ENCODE measurements at places on chromosomes 13 and 19. TPM values are rescaled to one million over a fixed set of nuclear protein-coding genes. Genes with fewer than 3 reads are reported as not detected.

DNA sequence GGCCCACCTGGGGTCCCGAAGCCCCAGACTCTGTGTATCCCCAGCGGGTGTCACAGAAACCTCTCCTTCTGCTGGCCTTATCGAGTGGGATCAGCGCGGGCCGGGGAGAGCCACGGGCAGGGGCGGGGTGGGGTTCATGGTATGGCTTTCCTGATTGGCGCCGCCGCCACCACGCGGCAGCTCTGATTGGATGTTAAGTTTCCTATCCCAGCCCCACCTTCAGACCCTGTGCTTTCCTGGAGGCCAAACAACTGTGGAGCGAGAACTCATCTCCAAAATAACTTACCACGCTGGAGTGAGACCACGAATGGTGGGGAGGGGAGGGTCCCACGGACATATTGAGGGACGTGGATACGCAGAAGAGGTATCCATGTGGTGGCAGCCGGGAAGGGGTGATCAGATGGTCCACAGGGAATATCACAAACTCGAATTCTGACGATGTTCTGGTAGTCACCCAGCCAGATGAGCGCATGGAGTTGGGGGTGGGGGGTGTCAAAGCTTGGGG is 1.0 kb upstream of the ICAM5 start:
- peak; percentile 17 for ATAC-seq

FCER2 gene
- 2.8 TPM for total RNA-seq

DNA sequence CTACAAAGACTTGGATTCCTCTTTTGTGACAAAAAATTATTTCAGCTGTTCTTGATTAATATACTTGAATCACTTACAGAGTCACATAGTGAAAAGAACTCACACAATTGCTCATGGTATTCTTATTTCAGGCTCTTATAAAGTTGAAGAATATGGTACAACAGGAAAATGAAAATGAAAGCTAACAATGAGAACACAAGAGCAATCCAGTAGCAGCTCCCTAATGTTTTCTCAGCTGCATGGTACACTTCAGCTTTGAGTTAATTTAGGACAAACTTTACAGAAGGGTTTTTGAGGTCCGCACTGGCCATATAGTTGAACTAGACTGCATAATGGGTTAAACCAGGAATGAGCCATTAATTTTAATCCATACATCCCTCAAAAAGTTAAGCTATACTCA is 1261.8 kb downstream of the SLITRK5 start:
- ATAC-seq, result no peak

DNA sequence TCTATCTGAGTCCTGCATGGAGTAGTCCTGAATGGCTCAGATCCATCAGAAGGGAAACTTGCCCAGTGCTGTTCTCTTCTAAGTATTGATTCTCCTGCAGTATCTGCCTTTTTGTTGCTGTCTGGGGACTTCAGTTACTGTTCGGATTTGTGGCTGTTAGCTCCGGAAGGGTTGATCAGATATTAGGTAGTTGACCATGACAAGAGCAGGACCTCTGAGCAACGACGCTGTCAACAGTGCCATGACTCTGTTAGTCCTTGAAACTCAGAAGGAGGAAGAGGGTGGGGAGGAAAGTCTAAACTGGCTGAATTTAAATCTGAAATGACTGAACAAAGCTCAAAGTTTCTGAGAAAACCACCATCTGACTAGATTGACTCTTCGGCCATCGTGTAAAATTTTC is 42.2 kb downstream of the CCNE1 start:
- ATAC-seq, result no peak

- peak; percentile 81 for ATAC-seq
Measured at GRCh38 chr13:110593430-110594130, 21.8 kb upstream of the NAXD start.

- no peak for ATAC-seq
Measured at GRCh38 chr19:34555447-34555846, 73.9 kb downstream of the WTIP start.

DNA sequence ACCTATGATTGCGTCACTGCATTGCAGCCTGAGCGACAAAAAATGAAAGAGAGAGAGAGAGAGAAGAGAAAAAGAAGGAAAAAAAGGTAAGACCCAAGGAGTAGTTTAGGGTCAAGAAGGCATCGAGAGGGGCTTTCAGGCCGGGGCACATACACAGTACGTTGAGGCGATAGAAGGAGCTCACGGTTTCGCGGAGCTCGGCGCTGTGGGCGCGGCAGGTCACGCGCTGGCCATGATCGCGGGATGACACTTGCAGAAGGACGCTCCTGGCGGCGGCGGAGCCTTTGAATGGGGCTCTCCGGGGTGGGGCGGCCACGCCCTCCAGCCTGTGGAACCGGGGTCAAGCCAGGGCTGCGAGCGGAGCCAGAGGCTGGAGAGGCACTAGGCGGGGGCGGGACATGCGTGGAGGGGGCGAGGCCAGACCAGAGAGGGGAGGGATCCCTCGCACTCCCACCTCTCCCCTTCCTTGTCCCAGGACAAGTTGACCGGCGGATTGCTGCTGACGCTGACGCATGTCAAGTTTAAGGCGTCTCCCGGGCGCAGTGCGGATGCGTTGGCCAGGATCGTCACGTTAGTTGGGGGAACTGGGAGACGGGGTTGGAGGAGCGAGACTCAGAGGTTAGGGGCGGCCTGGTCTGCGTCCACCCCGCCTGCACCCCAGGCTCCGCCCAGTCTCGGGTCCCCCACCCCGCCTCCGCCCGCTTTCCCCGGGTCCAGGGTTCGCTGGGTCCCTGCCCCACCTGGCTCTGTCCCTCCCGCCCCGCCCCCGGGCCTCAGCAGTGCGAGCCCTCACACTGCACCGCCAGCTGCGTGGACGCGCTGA is 6.9 kb downstream of the NPHS1 start:
- peak; percentile 40 for ATAC-seq

RFPL4AL1 gene
- total RNA-seq, result not detected

- ATAC-seq, result no peak
Measured at GRCh38 chr13:30364876-30365275, 57.4 kb upstream of the UBE2L5 start.

- peak; percentile 89 for ATAC-seq
Measured at GRCh38 chr13:27138457-27139093, 33.0 kb downstream of the USP12 start.

ZNF154 gene
- 0.35 TPM for total RNA-seq

DNA sequence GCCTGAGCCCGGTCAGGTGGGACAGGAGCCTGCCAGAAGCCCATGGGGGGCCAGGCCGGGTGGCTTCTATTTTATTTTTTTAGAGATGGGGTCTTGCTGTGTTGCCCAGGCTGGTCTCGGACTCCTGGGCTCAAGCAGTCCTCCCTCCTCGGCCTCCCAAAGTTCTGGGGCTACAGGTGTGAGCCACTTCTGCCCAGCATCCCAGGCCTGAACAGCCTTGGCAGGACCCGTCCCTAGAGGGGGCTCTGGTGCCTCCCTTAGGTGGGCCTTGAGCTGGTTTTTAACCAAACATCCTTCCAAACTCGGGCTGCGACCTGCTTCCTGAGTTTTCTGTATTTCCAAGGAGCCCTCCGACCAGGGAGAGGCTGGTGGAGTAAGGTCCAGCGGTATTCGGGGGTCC is 10.5 kb downstream of the COMP start:
- no peak for ATAC-seq

GRCh38 chr13:30479883-30480219 is 14.1 kb upstream of the HMGB1 start:
- ATAC-seq, result no peak

KXD1 gene
- 118 TPM for total RNA-seq

DNA sequence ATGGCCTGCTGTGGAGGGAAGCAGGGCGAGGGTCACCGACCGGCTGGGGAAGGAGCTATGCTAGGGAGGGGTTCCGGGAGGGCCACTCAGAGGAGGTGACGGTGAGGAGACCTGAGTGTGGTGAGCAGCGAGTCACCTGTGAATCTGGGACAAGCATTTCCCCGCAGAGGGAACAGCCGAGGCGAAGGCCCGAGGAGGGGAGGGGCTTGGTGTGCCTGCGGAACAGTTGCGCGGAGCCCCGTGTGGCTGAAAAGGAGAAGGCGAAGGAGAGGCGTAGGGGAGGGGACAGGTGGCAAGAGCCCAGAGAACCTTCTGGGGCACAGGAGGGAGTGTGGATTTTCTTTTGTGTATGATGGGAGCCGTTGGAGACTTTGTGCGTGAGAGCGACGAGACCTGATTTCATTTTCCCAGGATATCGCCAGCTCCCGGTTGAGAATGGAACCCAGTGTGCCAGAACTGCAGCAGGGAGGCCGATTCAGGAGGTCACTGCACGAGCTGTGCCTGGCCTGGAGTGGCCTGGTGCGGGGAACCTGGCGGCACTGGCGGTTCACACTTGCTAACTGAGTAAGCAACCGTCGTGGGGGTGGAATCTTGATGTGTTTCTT is 117.7 kb upstream of the ZNF507 start:
- no peak for ATAC-seq

- no peak for ATAC-seq
Measured at GRCh38 chr13:96880419-96880818, 113.9 kb downstream of the OXGR1 start.

DNA sequence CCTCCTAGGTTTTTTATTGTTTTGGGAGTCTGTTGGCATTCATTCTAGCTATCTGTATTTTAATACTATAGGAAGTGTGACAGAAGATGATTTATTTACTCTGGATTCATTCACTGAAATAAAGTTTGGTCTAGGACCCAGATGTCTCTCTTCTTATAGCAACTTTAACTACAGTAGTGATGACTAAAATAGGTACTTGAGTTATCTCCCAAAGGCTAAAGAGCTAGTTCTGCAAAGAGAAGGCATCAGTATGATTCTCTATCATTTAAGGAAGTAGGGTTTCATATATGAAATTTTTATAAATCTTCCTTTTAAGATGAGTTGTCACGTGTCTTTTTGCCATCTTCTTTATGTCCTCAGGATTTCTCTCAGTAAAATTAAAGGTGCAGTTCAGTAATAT is 507.4 kb downstream of the KCTD12 start:
- no peak for ATAC-seq
